ENCODE measurements at places on chromosomes 12 and 14.

DNA sequence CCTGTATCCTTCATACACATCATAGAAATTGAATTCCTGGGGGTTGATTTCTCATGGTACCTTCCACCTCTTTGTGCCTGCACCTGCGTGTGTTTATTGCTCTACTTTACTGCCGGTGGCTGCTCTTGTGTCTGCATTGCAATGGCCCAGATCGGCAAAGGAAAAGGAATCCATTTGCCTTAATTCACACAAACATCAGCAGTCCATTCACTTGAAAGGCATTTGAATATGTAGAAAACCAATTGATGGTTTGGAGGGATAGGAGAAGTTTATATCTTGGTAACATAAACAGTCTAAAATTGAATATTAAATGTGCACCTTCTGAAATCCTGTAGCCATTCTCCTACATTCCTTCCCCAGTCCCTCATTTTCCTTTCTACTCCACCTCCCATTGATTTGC is 74.0 kb downstream of the SNAPC1 start:
- no peak for DNase-seq

DNA sequence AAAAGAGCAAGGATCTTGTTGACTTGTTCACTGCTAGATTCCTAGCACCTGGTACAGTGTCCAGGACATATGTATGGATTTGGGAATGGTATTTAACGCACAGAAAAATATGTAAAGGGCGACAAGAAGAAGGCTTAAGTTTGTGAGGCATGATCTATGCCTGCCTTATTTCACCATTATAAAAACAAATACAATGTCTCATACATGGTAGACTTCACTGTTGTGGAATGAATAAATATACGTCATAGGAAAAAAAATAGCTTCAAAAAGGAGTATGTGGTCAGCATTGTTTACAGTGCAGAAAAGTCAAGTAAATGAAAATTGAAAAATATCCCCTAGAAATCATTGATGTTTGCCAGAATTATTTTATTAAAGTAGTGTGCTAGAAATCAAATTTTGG is 30.0 kb downstream of the HCFC2 start:
- no peak for DNase-seq

- no peak for DNase-seq
These were observed 21.3 kb downstream of the MLXIP start for GRCh38 chr12:122099856-122100255.

- no peak for DNase-seq
These were observed 40.0 kb downstream of the MYBPC1 start for GRCh38 chr12:101634724-101635123.

DNA sequence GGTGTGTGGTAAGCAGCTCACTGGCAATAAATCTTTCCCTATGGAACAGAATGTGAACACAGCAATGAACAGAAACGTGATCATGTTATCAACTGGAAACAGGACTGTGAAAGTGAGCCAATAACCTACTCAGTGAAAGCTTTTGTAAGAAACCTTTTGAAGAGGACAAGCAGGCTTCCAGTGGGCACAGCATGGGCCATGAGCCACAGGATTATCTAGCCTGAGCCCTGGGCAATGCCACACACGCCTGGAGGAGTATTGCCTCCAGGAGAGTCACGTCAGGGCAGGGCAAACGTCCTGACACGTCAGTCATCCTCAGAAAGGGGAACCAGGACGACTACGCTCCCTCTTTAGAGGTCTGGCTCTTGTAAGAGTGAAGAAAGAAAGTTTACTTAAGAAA is 32.3 kb downstream of the NRDE2 start:
- no peak for DNase-seq

- DNase-seq: no peak
These were observed 16.5 kb upstream of the SERPINA4 start for GRCh38 chr14:94544726-94545125.

GRCh38 chr12:68359674-68360073 is 27.5 kb upstream of the MDM1 start:
- no peak for DNase-seq

DNA sequence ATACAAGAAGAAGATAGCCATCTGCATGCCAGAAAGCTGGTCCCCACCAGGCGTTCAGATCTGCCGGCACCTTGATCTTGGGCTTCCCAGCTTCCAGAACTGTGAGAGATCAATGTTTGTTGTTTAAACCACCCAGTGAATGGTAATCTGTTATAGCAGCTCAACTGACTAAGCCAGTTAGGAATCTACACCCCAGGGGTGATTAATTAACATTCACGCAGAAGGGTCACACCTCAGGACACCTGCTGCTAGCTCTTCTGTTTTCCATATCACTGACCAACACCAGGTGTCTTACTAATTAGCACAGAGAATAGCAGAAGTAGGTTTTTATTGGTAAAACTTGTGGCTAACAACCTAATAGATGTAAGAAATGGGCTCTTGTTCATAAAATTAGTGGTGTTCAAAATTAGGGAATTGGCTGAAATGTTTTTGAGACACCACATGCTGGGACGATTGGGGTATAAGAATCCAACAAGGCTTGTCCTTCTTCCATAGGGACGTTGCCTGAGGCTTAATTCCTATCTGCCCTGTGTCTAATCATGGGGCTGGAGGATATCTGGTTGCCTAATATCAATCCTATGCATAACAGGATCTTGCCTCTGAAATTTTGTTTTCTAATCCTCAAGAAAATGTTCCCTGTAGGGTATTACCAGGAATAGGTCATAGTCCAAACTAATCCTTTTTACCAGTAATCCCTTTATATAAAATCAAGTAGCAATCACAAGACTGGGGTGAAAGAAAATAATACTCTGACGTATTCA is 42.0 kb upstream of the CHST11 start:
- no peak for DNase-seq

- no peak for DNase-seq
These were observed 176.7 kb downstream of the NUAK1 start for GRCh38 chr12:105961821-105962671.

DNA sequence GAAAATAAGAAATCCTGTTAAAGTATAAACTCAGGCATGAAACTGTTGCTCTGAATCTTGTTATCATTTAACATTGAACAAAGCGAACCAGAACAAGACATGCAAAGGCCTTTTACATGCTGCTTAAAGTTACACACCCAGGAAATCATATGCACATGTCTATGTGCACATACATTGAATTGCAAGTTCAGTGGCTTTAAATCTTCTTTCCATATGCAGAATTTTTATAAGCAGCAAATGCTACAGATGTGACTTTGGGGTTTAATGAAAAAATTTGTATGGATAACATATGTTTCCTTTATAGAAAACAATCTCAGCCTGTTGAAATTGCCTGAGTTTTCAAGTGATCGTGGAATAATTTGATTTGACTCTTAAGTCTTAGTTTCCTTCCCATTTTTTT is 193.9 kb downstream of the AEBP2 start:
- no peak for DNase-seq

GRCh38 chr12:116353958-116354357 is 76.5 kb upstream of the MED13L start:
- DNase-seq: no peak

- peak; percentile 72 for DNase-seq
These were observed 51.0 kb downstream of the BMAL2 start for GRCh38 chr12:27383429-27384260.

DNA sequence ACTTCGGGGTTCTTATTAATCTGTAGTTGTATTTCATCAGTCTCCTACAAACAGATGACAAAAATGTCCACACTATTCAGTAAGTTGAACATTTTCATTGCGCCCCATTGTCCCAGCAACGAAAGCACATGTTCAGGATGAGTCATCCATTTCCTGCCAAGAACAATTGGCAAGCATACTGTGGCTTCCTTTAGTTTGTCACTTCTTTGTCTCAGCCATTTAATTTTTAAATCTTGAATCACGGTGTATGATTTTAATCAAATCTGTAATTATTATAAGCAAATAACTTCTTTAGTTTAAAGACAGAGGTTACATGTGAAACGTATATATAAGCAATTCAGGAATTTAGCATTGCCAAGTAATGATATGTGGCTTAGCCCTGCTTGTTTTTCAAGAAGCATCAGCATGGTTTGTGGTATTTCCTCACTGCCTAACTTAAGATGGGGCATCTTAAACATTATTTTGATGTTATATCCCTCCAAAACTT is 211.3 kb upstream of the KRR1 start:
- DNase-seq: no peak

- no peak for DNase-seq
These were observed 268 bp downstream of the NDUFB1 start for GRCh38 chr14:92121207-92121669.

- no peak for DNase-seq
These were observed 4.8 kb upstream of the TNS2 start for GRCh38 chr12:53044896-53045695.

- DNase-seq: no peak
These were observed 975 bp downstream of the OGFOD2 start for GRCh38 chr12:122975790-122976647.

DNA sequence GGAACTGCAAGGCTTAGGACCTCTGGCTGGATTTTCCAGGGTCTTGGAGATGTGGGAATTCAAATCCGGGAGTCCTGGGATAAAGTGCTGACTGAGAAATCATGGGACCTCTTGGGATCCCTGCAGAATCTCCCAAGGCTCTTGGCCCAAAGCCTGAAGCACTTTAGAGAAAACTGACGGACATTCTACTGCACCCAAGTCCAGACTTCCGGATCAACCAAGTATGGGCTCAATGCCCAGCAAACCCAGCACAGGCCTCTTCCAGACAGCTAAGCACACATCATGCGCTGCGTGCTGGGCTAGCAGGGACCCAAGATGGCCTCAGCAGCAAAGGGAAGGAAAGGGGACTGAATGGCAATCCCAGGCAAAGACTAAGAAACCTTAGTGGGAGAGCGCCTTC is 85.0 kb downstream of the ACTN1 start:
- no peak for DNase-seq

GRCh38 chr12:127548123-127548553 is 718.8 kb upstream of the TMEM132C start:
- DNase-seq: no peak

DNA sequence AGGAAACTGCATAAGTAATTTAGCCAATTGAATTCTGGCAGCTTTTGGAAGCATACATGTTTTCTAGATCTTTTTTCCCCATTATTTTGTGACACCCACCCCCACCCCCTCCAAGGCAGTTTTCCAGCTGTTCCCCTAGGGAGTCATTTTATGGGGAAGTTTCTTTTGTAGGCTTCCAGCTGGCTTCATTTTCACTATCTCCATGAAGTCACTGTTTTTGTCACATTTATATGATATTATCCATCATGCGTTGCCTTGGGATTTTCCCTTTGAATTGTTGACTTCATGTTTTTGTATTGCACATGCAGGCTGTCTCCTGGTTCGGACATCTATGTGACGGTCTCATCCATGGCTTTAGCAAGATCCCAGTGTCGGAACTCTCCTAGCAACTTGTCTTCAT is 233.6 kb upstream of the RGS6 start:
- no peak for DNase-seq

- no peak for DNase-seq
These were observed 53.6 kb upstream of the RIN3 start for GRCh38 chr14:92459950-92460421.

GRCh38 chr14:87457720-87458119 is 535.3 kb downstream of the GALC start:
- no peak for DNase-seq

DNA sequence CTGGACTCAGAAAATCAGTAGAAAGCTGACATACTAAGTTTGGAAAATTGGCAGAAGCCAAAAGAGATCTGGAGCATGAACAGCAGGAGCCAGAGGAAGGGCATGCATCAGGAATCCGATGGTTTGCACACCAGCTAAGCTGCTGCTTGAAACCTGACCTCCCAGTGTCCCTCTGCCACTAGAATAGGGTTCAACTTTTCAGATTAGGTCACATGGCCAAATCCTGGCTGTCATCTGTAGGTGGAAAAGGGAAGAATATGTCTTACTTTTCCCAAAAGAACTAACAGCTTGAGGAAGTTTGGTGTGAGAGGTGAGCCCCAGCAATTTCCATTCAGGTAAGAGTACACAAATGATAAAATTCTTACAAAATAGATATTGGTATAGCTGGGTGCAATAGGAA is 732.6 kb downstream of the RERGL start:
- DNase-seq: no peak

- DNase-seq: no peak
These were observed 147.5 kb downstream of the KITLG start for GRCh38 chr12:88432531-88433490.

- DNase-seq: no peak
These were observed 3.5 kb upstream of the FOXN3 start for GRCh38 chr14:89420502-89420901.

GRCh38 chr14:99217066-99217955 is 54.7 kb downstream of the BCL11B start:
- no peak for DNase-seq

DNA sequence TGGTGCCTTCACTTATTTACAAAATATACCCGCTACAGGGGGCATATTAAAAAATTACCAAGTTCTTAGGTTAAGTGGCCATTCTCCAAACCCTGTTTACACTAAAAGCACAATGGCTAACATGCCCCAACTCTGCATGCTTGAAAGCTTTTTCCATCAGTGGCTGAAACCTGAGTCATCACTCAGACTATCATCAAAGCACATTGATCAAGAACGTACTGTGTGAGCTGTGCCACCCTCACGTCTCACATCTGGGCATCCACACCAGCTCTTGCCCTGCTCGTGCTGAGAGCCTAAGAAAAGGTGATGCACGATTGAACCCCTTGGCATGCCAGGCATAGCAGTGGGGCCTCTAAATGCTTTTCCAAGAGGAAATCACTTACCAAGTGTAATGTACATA is 13.2 kb downstream of the AQP6 start:
- DNase-seq: no peak

GRCh38 chr12:75978677-75979076 is 52.9 kb downstream of the PHLDA1 start:
- no peak for DNase-seq

DNA sequence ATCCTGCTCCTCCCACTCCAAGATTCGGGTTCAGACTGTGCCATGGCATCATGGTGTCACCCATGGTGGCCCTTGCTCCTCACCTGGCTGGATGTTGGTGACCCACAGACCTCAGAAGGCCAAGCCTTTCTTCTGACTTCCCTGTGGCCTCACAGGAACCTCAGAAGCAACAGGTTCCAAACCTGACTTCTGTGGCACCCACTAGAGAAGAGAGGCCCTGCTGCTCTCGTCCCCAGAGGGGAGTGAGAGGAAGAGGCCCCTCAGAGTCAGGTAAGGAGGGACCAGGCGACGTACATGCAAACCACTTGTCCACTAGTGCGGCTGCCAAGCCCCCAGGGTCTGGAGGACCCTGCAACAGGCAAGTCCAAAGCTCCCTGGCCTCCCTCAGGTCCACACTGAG is 10.4 kb downstream of the CLBA1 start:
- no peak for DNase-seq

- DNase-seq: no peak
These were observed 494.3 kb downstream of the CCER1 start for GRCh38 chr12:90460681-90461080.

GRCh38 chr14:22233377-22233776 is 355.6 kb downstream of the DAD1 start:
- DNase-seq: no peak

GRCh38 chr14:53601409-53601808 is 355.2 kb downstream of the BMP4 start:
- no peak for DNase-seq

- peak; percentile 26 for DNase-seq
These were observed 79.2 kb upstream of the BTG1 start for GRCh38 chr12:92224685-92225331.

- no peak for DNase-seq
These were observed at the start of gene RHOF for GRCh38 chr12:121793440-121793837. Gene RHOF (minus strand): TSS chr12:121793688. CDS start chr12:121793633, 55 bp downstream.

GRCh38 chr12:1329784-1330476 is 264.5 kb downstream of the FBXL14 start:
- DNase-seq: no peak

Data from keratinocyte (primary cell).